ENCODE measurements at places on chromosomes 7 and 10.

GRCh38 chr7:102093599-102094315 is 192.9 kb upstream of the SH2B2 start:
- no peak for DNase-seq

DNA sequence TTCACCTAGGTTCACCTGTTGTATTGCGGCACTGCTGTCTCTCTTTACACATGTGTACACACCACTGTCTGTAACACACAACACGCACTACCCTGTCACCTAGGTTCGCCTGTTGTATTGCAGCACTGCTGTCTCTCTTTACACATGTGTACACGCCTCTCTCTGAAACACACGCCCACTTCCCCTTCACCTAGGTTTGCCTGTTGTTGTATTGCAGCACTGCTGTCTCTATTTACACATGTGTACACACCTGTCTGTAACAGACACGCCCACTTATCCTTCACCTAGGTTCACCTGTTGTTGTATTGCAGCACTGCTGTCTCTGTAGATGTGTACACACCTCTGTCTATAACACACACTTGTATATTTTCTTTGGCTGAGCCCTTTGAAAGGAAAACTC is 51.5 kb downstream of the WDR37 start:
- DNase-seq, result no peak

GRCh38 chr10:82889728-82890127 is 1014.7 kb downstream of the NRG3 start:
- no peak for DNase-seq

GRCh38 chr10:60480865-60481563 is 91.3 kb upstream of the ANK3 start:
- DNase-seq, result no peak

GRCh38 chr7:400901-401485 is 111.0 kb downstream of the FOXL3 start:
- peak; percentile 1 for DNase-seq

DNA sequence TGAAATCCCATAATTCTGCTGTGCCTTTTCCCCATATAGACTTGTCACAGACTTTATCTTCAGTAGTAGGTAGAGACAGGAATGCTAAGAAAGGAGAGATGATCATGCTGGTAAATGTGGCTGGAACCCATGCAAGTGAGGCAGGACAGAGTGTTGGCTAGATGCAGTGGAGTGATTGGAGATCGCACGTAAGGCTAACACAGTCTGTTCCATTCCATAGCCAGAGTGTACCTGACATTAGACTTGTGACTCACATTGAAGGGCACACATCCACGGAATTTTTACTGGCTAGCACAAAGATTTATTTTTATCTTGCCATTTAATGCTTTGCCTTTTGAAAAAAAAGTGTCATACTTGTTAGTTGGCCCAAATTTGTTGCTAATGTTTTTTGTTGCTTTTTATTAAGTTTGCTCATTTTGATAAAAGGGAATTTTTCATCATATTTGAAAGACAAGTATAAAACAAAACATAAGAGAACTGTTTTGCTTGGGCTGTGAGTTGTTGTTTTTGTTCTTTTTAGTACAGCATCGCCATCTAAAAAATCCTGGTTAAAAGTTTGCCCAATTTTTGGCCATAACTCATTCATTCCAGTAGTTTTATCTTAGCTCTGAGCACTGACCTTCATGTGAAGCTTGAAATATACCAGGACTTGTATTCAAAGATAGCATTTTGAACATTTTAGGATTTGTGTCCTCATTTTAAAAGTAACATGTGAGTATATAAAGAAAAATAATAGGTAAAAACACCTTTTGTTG is 81.0 kb downstream of the CPED1 start:
- DNase-seq, result no peak

DNA sequence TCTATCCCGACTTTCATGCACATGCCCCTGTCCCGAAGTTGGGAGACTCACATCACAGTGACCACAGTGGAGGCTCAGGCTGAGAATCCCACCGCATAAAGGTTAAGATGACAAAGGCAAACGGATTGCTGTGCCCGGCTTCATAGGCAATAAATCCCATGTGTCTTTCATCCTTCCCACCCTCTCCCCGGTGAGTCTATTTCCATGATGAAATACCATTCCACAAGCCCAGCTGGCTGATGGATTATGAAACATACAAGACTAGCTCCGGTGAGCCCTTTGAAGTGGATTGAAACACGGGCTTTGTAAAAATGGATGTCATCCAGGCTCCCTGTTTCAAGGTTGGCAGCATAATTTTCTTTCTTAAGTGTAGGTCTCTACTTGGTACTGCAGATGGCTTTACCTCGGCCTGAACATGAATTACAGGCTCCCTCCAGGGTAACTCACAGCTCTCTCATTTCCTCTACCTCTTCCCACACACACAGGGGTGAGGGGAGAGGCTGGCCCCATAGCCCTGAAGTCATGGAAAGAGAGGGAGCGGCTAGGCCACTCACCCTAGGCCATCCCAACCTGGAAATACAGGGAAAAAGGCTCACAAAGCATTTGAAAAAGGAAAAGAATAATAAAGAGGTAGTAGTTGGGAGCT is 92.0 kb upstream of the CALN1 start:
- no peak for DNase-seq

- no peak for DNase-seq
Measured at GRCh38 chr7:129734400-129734799, 122.9 kb downstream of the NRF1 start.

DNA sequence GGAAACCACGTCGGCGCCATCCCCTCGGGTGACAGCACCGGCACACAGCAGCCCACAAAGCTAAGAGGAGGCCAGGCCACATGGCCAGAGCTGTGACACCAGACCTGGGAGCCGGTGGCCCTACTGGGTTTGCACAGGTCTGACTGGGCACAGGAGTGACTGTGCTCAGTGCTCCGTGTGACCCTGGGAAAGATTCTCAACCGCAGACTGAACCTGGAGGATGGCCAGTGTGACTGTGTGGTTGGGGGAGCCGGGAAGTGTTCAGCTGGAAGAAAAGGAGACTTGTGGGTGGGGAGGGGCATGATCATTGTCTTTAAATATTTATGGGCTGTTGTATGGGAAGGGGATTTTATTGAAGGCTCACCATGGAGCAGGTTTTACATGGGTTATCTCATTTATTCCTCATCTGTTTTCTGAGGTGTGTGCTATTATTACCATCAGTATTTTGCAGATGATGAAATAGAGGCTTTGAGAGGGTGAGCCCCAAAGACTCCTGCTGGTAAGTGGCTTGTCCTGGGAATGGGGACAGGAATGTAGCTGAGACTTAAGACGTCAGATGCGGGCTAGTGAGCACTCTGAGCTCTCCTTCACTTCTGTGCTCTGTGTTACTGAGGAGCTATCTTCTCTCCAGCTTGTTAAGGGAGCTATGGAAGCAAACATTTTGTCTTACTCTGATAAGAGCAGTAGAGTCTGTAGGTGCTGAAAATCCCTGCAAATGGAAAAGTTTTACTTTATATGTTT is 127.5 kb downstream of the TMEM178B start:
- no peak for DNase-seq

GRCh38 chr10:96758423-96758822 is 38.1 kb upstream of the PIK3AP1 start:
- DNase-seq, result no peak

GRCh38 chr10:115831016-115831415 is 442.0 kb downstream of the GFRA1 start:
- no peak for DNase-seq

GRCh38 chr7:76317782-76318487 is 15.5 kb downstream of the HSPB1 start:
- peak; percentile 90 for DNase-seq

DNA sequence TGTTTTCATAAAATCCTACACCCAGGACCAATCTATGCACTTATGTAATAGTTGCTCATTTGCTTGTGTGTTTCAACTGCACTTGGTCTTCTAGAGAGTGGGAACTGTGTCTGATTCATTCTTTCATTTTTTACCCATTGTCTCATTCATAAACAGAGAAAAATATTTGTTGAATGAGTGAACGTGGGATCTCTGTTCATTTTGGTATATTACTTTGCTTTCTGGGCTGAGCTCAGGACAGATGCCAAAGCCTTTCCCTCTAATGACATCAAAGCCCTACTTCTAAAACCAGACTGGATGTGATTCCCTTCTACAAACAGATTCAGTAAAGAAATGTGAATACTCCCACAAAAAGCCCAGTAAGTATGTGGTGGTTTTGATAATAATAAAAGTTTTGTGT is 145.2 kb downstream of the ST7 start:
- no peak for DNase-seq

DNA sequence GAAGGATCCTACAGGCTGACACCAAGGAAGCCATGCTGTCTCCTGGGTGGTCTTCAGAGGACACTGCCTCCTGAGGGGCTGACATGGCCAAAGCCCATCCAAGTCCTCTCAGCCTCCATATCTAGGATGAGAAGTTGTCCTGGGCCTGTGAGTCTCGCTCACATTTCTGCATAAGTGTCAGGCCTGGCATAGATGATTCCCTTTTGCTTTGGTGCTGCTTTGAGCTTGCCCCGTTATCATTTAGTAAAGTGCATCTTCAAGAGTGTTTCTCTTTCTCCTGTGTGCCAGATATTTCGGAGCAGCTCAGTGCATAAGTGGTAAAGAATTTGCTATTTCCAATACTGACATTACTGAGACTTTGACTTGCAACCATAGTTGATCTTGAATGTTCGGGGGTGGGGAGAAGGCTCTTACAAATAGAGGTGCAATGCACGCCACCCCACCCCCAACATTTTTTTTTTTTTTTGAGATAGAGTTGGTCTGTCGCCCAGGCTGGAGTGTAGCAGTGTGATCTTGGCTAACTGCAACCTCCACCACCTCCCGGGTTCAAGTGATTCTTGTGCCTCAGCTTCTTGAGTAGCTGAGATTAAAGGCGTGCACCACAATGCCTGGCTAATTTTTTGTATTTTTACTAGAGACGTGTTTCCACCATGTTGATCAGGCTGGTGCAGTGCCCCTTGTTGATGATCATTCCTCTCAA is 9.1 kb downstream of the PTER start:
- DNase-seq, result no peak

- no peak for DNase-seq
Measured at GRCh38 chr10:101843032-101844021, at the start of gene KCNIP2. TSS of gene KCNIP2 (minus strand) at chr10:101843800. CDS start at chr10:101843568, 232 bp downstream.

DNA sequence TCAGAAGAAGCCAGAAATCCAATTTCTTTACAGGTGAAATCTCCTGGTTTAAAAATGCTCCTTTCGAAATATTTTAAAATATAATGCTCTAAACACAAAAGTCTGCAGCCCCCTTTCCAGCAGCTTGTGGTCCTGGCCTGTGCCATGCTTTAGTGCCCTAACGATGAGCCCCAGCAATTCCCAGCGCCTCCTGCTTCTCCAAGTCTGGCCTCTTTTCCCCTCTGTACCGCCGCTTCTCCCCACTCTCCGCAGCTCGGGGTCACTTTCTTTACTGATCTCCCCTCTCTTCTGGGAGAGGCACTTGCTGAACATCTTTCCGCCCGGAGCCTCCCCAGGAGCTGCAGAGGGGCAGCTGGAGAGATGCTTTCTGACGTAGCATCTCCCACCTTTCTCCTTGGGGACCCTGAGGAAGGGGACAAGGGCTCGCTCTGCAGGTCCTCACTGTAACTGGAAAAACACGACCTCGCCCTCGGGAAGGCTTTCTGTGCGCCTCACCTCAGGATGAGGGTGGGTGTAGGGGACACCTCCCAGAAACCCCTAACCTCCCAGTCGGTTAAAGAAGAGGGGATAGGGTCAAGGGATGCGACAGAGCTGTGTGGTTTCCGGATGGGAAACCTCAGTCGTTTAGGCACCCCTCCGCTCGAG is 565 bp upstream of the INA start:
- no peak for DNase-seq

- no peak for DNase-seq
Measured at GRCh38 chr7:131096267-131096927, 231.3 kb upstream of the MKLN1 start.

DNA sequence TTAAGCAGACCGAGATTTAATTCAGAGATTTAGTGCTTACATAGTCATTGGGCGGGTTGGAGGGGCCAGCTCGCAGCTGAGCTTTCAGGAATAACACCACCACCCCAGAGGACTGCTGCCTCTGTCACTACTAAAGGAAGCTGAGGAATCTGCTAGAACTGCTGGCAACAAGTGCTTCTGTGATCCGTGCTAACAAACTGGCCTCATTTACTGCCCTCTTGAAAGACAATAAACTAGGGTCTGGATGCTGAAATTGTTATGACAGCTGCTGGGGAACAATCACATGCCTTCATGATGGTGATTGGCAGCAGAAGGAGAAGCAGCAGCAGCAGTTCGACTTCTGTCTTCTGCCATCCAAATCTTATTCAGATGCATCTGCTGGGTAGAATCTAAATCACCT is 285.5 kb upstream of the TAC1 start:
- DNase-seq, result no peak

GRCh38 chr10:100009283-100009792 is 409 bp downstream of the DNMBP start:
- DNase-seq, result no peak

GRCh38 chr7:47460251-47460989 is 121.5 kb downstream of the TNS3 start:
- no peak for DNase-seq

DNA sequence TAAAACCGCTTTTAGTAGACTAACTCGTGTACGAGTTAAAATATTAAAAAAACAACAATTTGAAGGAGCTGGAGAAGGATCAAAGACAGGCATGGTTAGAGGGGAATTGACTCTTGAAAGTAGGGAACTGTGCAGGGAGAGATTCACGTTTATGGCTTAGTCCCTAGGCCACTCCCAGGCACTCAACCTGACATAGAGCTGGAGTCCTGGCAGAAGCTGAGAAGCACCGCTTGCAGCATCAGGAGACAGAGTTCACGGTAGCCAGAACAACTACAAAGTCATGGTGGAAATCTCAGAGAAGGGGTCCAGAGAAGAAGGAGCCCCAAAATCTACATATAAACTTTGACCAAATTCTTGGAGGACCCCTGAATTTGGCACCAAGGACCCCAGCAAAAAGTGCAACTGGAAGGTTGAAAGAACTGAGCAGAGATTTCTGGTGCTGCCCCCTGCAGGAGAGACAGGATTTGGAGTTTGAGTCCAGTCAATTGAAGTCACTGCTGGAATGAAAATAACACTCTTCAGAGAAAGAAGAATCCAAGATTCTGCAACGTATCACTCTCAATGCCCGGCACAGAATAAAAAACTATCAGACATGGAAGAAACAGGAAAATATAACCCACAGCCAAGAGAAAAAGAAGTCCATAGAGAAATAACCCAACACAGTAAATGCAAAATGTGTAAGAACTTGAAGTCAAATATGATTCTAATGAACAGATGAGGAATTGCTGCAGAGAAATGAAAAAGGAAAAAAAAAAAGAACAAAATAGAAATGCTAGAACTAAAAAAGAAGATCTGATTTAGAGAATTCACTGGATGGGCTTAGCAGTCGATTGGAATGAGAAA is 493.3 kb upstream of the PODXL start:
- DNase-seq, result no peak

DNA sequence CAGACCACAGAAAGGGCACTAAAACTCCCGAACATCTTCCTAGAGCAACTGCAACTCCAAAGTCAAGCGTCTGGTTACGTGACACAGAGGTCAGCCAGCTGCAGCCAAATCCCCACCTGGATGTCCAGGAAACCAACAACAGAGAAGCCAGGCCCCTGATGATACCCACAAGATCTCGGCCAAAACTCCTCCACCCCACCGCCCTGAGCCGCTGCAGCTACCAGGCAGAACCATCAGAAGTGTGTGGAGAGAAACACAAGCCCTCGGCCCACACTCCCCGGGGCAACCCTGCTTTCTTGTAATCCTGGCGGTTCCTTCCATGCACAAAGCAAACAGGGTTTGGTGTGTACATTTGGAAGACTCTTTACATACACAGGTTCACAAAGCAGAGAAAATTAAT is 8.7 kb downstream of the CHST15 start:
- no peak for DNase-seq

GRCh38 chr7:76185187-76185896 is 16.4 kb upstream of the SRRM3 start:
- DNase-seq, result no peak

GRCh38 chr10:132593900-132594876 is 56.6 kb downstream of the INPP5A start:
- DNase-seq, result no peak
